ENCODE measurements at places on chromosomes 5 and 9.
A peak's percentile ranks its signal among the peaks of the same experiment; 100 is the strongest.

- no peak for DNase-seq
Measured at GRCh38 chr5:172487671-172488070, 33.3 kb upstream of the SH3PXD2B start.

- peak; percentile 30 for DNase-seq
Measured at GRCh38 chr9:33452828-33453271, 5.5 kb upstream of the AQP3 start.

- no peak for DNase-seq
Measured at GRCh38 chr5:10291692-10292339, 15.9 kb downstream of the CMBL start.

DNA sequence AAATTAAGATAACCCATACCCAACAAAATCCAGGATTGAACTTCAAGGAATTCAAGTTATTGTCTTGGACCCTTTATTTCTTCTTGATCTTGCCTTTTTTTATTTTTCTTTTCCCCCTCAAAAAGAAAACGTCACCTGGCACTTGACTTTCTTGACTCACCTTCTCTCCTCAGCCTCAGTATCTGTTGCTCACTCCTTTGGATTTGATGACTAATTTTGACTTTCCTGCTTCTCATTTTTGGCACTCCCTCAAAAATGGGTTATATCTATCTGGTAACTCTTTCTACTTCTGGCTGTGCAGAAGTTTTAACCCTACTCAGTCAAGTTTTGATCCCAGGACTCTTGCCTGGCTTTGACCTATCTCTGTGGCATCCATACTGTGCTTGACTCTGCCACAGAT is 66.6 kb upstream of the SPATA31D4 start:
- no peak for DNase-seq

DNA sequence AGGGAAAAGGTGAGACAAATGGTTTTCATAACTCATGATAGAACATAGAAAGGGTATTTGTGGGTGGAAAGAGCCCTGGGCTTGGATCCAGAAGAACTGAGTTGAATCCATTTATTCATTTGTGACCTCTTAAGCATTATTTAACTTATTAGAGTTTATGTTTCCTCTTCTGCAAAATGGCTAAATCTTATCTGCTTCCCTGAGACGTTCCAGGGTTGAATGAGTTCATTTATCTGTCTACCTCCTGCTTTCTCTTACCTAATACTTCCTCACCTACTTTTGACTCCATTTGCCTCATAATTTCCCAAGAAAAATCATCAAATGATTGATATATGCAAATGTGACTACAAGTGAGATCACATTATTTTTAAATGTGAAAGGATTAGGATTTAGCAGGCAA is 152.7 kb upstream of the GAS1 start:
- DNase-seq: no peak

GRCh38 chr5:146039420-146039819 is 66.0 kb downstream of the PLAC8L1 start:
- no peak for DNase-seq

GRCh38 chr5:156951359-156951758 is 11.7 kb downstream of the TIMD4 start:
- no peak for DNase-seq

- no peak for DNase-seq
Measured at GRCh38 chr9:97599314-97599846, 33.8 kb downstream of the TSTD2 start.

- DNase-seq: no peak
Measured at GRCh38 chr5:179791881-179792611, 1.7 kb upstream of the LTC4S start.
